Pancreas (tissue), 10 donors: ENCODE measurements at places on chromosomes 3 and 15. TPM values are rescaled to one million over a fixed set of nuclear protein-coding genes. Genes with fewer than 3 reads are reported as not detected.

GRCh38 chr3:140206196-140207040, 271.4 kb downstream of the CLSTN2 start:
- DNase-seq, result no peak

DNA sequence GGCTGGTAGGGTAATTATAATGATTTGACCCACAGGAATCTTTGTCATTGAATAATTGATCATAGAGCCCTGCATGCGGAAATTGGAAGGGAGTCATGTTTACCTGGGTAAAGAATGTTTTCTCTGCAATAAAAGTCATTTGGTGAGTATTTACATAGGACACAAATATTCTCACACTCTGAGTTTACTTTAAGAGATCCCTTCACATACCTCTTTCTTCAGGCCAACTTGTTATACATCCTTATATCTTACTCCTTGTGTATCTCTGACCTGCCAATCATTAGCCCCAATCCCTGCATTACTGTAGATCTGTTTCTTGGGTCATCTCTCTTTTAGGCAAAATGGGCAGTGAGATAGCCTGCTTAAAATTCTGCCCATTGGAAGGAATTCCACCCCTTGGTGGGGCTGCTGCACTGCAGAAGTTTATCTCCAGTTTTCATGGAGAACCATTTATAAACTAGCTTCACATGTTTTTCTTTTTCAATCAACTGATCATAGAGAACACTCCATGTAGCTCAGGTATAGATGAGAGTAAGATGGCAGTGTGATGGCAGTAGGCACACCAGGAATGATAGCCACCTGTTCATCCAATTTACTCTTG, 46.2 kb downstream of the ILDR1 start:
- DNase-seq, result no peak

GRCh38 chr3:69443457-69443920, 57.6 kb upstream of the FRMD4B start:
- DNase-seq, result no peak

- DNase-seq, result no peak
Measured at GRCh38 chr3:149016669-149017541, 25.6 kb downstream of the GYG1 start.

DNA sequence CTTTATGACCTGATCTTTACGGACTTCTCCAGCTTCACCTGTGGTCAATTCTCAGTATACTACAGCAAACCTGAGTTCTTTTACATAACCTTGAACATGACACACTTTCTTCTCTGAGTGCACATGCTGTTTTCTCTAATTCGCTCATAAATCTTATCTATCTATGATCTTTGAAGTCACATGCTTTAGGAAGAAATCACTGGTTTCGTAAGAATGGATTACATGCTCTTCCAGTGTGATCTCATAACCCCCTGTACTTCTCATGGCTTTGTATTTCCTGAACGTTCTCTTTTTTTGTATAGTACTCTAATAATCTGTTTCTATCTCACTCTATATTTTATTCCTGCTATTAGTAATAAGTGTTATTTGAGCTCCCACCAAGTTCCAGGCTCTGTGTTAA, 1165.2 kb downstream of the TBL1XR1 start:
- DNase-seq, result no peak

GRCh38 chr3:87575550-87575949, 299.2 kb upstream of the POU1F1 start:
- no peak for DNase-seq

- no peak for DNase-seq
Measured at GRCh38 chr3:126360046-126360713, 3.0 kb upstream of the KLF15 start.

DNA sequence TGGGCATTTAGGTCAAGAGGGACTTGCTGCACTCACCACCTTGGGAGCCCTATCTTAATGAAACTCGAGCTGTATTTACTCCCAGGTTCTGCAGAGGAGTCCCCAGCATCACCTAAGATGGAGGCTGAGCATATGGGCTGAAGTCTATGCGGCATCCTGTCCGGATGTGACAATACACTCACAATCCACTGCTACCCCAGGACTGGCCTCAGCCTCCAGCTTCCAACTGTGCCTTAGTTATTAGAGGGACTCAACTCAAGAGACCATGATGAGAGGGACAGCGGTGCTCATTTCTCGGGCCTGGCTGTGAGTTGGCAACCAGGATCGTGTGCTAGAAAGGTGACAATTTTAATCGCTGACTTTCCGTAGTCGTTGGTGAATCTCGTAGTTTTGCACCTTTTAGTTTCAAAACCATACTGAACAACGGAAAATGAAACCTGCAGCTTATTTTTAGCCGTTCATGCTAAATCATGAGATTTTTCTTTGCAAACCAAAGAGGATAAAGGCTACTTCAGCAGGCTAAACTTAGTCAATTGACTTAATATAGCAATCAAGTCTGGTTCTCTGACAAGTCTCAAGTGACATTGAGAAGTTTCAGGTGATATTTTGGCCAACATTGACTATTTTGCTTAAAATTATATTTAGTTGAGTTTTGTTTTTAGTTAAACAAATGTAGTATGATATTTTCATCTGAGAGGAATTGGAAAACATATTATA, 11.1 kb downstream of the ZBTB38 start:
- DNase-seq, result no peak

- no peak for DNase-seq
Measured at GRCh38 chr3:36397841-36398240, 17.5 kb downstream of the STAC start.

- no peak for DNase-seq
Measured at GRCh38 chr3:76644305-76644675, 395.6 kb upstream of the ROBO2 start.

DNA sequence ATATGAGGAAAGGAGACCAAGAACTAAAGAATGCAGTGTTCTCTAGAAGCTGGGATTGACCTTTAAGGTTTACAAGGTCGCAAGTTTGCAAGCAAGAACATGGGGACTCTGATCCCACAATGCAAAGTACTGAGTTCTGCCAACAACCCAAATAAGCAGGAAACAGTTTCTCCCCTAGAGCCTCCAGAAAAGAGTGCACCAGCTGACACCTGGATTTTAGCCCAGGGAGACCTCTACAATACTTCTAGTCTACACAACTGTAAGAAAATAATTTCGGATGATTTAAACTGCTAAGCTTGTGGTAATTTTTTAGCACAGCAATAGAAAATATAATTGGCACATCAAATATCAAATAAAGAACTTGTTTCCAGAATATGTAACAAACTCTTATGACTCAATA, 46.4 kb downstream of the EHHADH start:
- DNase-seq, result no peak

GRCh38 chr3:151262871-151263525, 15.3 kb downstream of the P2RY14 start:
- no peak for DNase-seq

GRCh38 chr3:99012051-99012450, 110.6 kb upstream of the DCBLD2 start:
- no peak for DNase-seq

DNA sequence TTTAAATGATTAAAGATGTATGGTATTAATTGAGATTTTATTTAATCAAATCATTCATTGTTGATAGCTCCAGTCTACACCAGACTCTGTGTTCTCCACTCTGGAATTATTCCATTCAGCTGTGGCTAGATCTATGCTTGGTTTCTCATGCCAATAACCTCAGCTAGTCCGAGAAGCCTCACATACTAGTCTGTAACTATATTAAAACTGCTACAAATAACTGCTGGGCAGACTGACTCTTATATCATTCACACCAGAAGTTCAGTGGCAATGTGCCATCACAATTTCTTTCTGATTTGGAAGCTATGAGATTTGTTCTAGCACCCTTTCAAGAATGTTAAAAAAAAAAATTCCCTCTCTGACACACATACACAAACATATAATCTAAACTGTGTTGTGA, 947.3 kb downstream of the ROBO1 start:
- DNase-seq, result no peak

- no peak for DNase-seq
Measured at GRCh38 chr3:94083261-94083660, 20.4 kb downstream of the NSUN3 start.

The PLSCR4 gene
- polyA plus RNA-seq, result 12.6 TPM

The FETUB gene
- not detected for polyA plus RNA-seq

The BLM gene
- polyA plus RNA-seq, result 0.54 TPM

The ZBTB47 gene
- polyA plus RNA-seq, result 9.0 TPM

The PLAAT1 gene
- polyA plus RNA-seq, result 0.94 TPM

The ARPIN gene
- 12.6 TPM for polyA plus RNA-seq
